CD4-positive, alpha-beta memory T cell (primary cell): ENCODE measurements at places on chromosomes 11 and 22. TPM values are rescaled to one million over a fixed set of nuclear protein-coding genes. Genes with fewer than 3 reads are reported as not detected.

DNA sequence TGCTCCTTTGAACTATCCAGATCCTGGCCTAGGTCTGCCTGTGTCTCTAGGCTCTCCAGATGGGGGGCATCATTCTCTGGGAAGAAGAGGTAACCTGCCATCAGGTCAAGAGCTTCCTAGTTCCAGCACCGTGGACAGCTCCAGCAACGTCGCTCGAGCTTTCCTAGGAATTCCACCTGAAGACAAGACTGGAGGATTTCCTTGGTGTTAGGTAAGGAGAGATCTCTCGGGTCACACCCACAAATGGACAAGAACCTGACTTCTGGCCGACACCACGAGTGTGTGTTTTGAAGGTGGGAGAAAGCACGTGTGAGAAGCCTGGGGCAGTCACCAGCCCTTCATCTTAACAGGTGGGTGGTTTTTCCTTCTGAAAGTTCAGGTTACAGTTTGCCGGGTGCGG lies 1.2 kb downstream of the PRG3 start:
- H3K4me1 ChIP-seq: no peaks in the 10 kb centered on the region
- no peak overlapping the region for H3K27ac ChIP-seq
- H3K4me3 ChIP-seq: no peak overlapping the region
- DNase-seq: no peak
- H3K36me3 ChIP-seq: no peaks in the 10 kb centered on the region

DNA sequence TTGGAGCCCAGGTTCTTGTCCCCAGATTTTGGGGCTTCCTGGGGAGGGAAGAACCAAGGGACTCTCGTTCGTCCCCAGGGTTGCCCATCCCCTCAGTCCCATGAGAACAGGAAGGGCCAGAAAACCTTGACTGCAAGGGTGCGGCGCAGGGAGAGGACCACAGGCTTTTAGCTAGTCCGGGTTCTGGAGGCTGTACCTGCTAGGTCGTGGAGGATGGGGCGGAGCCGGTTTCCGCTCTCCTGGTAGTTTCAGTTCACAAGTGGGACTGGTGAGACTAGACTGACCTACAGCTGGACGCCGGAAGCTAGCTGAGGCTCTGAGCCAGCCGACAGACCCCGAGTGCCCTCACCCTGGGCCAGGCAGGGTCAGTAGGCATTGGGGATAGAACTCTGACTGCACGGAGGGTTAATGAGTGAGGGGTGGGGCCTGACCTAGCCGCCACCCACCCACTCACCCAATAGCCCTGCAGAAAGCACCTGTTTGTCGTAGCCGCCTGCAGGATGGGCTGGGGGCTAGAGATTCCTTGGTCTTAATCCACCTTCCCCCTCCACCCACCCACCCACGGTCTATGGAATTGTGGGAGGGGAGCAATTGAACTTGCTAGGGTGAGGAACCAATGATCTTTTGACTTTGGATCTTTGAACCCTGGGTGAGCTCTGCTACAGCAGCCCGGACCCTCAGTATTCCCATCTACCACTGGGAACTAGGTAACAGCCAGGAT lies 1.5 kb downstream of the MAFF start:
- peak overlapping the region; percentile 81 for H3K27ac ChIP-seq
- no peaks in the 10 kb centered on the region for H3K36me3 ChIP-seq
- peak; percentile 46 for DNase-seq

The CLMP gene
- total RNA-seq: 0.50 TPM

GRCh38 chr11:41989823-41990380 lies 530.5 kb upstream of the LRRC4C start:
- H3K27ac ChIP-seq: no peak overlapping the region
- no peaks in the 10 kb centered on the region for H3K27me3 ChIP-seq
- DNase-seq: no peak
- H3K36me3 ChIP-seq: no peaks in the 10 kb centered on the region
- no peak overlapping the region for H3K4me3 ChIP-seq

DNA sequence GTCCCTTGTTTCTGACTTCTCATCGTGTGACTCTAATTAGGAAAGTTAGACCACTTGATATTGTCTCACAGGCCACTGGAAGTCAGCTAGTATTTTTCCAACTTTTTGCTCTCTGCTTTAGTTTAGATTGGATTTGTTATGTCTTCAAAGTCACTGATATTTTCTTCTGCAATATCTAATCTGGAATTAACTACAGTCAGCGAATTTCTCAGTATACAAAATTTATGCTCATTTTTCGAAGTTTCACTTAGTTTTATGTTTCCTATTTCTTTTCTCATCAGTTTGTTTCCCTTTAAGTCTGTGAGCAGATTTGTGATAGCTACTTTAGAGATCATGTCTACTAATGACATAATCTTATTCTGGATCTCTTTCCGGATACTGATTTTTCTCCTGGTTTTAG lies 1027.2 kb upstream of the CNTN5 start:
- H3K4me3 ChIP-seq: no peak overlapping the region
- no peaks in the 10 kb centered on the region for H3K4me1 ChIP-seq
- no peak overlapping the region for H3K27ac ChIP-seq
- no peaks in the 10 kb centered on the region for H3K27me3 ChIP-seq
- no peaks in the 10 kb centered on the region for H3K36me3 ChIP-seq
- DNase-seq: no peak

The MMP11 gene
- total RNA-seq: 0.79 TPM

- DNase-seq: no peak
- H3K4me1 ChIP-seq: peaks cover 4% of the 10 kb centered on the region
- peaks cover 4% of the 10 kb centered on the region for H3K36me3 ChIP-seq
- H3K4me3 ChIP-seq: no peak overlapping the region
Measured at GRCh38 chr11:46445920-46446771, 54.6 kb upstream of the CHRM4 start.

The NAALAD2 gene
- total RNA-seq: not detected

DNA sequence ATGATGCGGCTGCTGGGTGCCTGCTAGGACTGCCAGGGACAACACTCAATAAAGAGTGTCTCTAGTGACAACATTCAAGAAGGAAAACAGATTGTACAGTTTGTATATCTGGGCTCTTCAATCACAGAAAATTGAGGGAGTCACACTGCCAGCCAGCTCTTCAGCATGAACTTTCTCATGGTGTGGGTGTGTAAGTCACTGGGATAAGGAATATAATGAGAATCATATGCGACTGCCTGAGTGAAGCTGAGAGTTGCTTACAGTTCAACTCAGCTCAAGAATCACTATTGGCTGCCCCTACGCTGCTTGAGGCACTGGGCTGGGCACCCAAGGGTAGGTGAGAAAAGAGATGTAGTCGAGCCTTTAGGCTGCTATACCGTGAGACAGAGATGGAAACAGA lies 328.1 kb upstream of the PITPNB start:
- no peaks in the 10 kb centered on the region for H3K4me1 ChIP-seq
- DNase-seq: no peak
- no peak overlapping the region for H3K4me3 ChIP-seq
- no peaks in the 10 kb centered on the region for H3K27me3 ChIP-seq

The ASCL2 gene
- total RNA-seq: not detected

- H3K27me3 ChIP-seq: no peaks in the 10 kb centered on the region
- H3K4me3 ChIP-seq: no peak overlapping the region
- peaks cover 43% of the 10 kb centered on the region for H3K4me1 ChIP-seq
- no peak for DNase-seq
Measured at GRCh38 chr22:26486394-26486793, 2.7 kb downstream of the SRRD start.

- no peak for DNase-seq
- no peaks in the 10 kb centered on the region for H3K36me3 ChIP-seq
- H3K4me1 ChIP-seq: no peaks in the 10 kb centered on the region
- no peak overlapping the region for H3K27ac ChIP-seq
- no peak overlapping the region for H3K4me3 ChIP-seq
Measured at GRCh38 chr11:84130646-84131427, 844.7 kb upstream of the CCDC90B start.

The PANX3 gene
- not detected for total RNA-seq
